ENCODE measurements at places on chromosomes 5 and 9.

DNA sequence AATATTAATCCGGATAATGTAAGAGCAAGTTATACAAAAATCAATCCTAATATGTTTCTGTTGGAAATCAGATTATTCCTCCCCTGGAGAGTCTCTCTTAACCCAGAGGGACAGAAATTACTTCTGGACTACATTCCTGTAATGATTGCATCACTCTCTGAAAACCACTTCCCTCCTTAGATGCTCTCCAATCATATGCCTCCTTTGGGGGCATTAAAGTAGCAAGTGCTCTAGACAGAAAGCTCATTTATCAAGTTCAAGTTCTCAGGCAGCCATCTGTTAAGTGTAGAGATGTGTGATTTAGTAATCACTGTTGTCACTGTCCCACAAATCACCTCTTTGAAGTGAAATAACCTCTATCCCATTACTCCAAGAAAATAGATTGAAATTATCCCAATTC is 247.1 kb downstream of the SLCO4C1 start:
- DNase-seq = no peak

DNA sequence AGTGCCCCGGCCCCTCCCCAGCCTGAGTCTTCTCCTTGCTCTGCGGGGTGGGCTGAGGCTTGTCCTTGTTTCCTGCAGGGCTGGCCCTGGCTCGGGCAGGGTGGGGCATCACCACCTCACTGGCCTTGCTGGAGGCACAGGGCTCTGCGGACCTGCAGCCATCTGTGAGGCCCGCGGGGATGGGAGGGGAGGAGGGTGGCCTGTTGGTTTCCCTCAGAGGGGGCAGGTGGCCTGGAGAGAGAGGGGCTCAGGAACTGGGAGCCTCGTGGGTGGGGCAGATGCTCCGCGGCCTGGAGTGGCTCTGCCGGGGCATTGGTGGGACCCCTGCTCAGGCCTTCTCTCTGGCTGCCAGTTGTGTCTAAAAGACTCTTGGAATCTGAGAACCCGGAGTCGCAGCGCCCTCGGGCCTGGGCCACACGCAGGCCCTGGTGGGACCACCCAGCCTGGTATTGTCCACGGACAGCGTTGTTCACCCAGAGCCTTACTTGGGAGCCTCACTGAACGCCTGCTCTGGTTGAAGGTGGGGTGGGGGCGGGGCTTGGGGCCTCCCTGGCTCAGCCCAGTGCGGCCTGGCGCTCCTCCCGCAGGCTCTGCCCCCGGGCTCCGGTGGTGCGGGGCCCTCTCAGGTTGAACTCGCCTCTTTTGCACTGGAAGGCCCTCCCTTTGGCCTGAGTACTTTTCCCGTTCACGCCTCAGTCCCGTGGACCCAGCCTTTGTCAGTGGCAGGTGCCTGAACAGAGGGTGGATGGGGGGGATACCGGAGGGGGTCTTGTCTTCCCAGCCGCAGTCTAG is 111.3 kb downstream of the RXRA start:
- no peak for DNase-seq

- DNase-seq = no peak
These were observed 98.2 kb upstream of the PRR16 start for GRCh38 chr5:120365656-120366446.

- DNase-seq = no peak
These were observed 5.1 kb downstream of the PNPLA7 start for GRCh38 chr9:137545123-137545522.

DNA sequence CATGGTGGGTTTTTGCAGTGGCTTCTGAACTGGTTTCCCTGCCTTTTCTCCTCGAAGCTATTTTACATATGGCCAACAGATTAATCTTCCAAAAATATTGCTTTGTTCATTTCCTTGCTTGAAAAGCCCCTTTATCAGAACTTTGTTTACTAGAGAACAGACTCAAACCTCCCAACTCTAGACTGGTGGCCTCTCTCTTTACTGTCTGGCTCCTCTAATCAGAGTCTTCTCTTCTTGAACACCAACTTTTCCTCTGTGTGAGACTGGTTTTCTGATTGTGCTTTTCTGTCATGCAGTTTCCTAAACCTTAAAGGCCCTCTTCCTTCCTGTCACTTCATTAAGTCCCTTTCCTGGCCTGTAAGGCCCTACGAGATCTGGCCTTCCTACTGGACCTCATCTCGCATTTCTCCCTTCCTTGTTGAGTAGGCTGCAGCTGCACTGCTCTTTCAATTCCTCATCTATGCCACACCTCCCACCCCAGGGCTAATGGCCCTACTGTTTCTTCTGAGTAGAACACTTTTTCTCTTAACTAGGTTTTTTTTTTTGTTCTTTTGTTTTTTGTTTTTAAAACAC is 5.7 kb downstream of the C9orf43 start:
- DNase-seq = no peak

DNA sequence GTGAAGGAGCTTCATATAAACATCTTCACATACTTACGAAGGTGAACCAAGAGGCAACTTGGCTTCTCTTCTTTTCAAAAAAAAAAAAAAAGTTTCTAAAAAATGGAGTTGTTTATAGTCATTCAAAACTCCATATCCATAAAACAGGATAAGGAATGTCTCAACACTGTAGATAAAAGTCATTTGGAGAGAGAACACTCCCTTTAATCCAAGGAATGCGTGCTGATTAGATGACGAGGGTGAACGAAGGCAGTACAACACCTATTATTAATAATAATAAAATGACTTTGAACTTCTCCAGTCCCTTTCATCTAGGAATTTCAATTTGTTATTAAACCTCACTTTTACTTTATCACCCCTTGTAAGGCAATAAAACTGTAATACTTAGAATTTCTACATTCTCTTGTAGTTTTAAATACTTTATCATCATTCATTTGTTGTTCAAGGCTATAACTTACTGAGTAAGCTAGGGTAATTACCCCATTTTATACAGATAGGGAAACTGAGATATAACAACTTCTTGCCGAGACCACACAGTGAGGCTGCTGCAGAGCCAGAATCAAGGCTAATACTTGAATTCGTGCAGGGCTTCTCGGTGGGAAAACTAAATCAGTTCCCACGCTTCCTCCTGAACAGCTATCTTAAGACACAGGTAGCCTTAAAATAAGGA is 377.1 kb downstream of the EFNA5 start:
- DNase-seq = no peak

DNA sequence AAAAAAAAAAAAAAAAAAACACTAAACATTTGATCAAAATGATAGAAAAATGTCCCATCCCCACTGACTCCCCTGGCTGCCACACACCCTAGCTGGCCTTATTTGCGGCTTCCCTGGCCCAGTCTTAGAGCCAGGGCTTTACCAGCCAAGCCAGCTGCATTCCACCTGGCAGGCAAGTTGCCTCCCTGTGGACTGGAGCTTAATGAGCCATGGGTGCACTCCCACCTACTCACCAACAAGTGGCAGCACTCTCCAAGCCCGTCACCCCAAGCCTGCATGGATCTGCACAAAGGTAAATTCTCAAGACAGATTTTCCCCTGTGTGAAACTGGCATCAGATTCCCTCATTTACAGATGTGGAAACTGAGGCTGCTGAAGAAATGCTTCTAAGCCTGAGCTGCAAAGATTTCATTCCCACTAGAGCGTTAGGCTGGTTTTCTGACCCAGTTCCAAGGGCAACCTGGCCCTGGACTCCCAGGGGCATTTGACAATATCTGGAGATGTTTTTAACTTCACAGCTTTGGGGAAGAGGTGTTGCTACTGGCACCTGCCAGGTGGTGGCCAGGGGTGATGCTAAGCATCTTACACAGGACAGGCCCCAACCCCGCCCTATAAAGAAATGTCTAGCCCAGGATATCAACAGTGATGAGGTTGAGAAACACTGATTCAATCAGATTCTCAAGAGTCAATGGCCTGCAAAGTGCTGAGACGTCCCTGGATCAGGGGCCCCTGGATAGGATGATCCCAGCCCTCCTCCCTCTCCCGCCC is 21.9 kb upstream of the VDAC1 start:
- peak; percentile 36 for DNase-seq

DNA sequence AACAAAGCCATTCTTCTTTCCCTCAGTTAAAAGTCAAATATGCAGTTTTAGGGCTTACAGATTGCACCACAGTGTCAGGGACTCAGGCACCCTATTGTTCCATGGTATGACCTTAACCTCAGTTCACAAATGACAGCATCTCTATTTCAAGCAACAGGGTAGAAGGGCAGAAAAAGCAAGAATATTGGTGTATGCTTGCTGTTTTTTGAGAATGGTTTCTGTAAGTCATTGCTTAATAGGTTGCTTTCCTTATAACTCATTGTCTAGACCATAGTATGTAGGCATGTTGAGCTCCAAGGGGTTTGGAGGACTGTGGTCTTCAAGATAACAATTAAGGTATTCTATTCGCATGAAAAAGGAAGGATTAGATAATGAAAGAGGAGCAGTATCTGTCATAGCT is 183.5 kb upstream of the EDIL3 start:
- no peak for DNase-seq

GRCh38 chr9:70535546-70536323 is 121.3 kb upstream of the KLF9 start:
- no peak for DNase-seq

Data from stimulated activated naive CD4-positive, alpha-beta T cell (primary cell).